ENCODE measurements at places on chromosomes 12 and 14. TPM values are rescaled to one million over a fixed set of nuclear protein-coding genes. Genes with fewer than 3 reads are reported as not detected.
A peak's percentile ranks its signal among the peaks of the same experiment; 100 is the strongest.

DNA sequence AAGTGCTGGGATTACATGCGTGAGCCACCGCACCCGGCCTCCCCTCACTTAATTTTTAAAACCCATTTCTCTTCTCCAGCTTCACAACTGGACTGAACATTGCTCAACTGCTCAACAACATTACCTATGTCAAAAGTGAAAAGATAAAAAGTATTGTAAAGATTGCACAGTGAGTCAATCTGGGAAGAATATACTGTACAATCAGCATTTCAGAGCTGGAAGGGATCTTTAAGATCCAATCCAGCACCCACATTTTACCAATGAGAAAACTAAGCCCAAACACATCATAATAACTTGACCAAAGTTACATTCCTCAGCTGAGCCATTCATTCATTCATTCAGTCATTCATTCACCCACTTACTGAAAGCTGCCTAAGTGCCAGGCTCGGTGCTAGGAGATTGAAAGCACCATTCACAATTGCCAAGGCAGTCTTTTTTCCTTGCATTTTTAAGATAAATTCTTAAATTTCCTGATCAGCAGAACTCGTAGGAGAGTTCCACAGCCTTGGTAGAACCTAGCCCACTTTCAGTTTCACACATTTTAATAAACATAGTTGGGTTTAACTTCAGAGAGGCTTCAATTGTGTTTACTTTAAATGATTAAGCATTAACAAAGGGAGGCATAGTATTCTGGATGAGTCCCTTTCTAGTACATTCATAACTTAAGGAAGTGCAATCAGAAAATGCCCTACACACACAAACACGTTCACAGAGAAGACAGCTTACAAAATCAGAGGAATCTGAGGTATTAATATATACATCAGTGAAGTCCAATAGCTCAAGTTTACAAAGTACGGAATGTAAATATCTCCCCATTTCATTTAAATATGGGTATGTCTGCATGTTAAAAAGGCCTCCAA is 3.0 kb downstream of the GALNT4 start:
- no peak for DNase-seq

GRCh38 chr14:30558675-30559555 is at the start of gene G2E3:
Gene G2E3 (plus strand): TSS chr14:30559158. CDS start chr14:30581080, 21,922 bp downstream.
- peak; percentile 87 for DNase-seq

- DNase-seq: peak; percentile 51
Observed at GRCh38 chr12:124510301-124510970, 57.0 kb downstream of the NCOR2 start.

DNA sequence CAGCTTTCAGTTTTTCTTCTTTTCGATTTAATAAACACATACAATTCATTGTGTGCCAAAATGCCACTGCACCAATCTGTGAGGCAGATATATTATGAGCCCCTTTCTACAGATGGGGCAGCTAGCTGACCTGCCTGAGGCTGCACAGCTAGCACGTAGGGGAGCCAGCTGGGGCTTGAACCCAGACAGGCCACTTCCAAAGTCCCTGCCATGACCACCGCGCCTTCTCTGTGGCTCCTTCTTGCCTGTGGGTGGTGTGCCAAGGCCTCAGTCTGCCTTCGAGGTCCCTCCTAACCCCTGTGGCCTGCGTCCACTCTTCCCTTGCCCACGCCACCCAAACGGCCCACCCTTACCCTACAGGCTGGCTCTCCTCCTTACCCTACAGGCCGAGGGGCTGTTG is 16.2 kb downstream of the FAM222A start:
- DNase-seq: no peak

- no peak for DNase-seq
Observed at GRCh38 chr12:116454950-116455447, 104.2 kb upstream of the MAP1LC3B2 start.

DNA sequence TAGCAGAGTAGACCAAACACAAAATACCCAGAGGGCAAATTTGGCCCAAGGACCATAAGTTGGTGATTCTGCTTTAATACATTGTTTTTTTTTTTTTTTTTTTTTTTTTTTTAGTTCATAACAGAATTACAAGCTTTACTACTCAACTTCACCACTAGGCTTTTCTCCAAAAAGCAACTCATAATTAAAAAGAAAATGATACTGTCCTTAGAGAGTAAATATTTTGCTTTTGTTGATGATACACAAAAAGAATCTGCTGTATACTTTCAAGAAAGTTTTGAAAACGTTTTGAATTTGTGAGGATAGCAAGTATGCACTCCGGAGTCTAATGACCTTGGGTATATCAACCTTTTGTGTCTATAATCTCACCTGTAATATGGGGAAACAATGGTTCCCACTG is 68.9 kb upstream of the LMO3 start:
- DNase-seq: no peak

DNA sequence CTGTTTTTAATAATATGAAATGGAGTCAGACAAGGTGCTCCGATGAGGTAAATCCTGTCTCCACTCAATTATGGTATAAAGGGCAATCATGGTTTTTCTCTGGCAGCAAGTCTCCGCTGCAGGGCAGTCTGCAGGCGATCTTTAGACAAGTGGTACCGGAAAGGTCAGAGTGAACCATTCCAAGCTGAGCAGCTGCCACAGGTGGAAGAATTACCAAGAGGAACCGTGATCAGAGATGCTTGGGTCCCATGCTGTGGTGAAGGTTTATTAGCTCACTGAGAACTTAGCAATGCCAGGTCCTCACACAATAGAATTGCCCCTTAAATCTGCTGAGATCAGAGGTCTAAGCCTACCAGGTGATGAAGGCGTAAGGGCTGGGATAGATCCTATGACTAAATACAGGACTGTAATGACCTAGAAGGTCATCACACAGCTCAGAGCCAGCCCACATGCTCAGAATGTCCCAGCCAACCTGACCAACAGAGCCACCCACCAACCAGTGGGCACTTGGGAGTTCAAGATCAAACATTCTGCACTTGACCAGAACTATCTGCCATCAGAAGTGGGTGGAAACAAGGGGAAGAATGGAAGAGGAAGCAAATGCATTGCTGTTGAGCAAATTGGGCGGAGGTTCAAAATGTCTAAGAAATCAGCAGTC is 175.2 kb upstream of the BCL2L14 start:
- DNase-seq: no peak

GRCh38 chr12:7966563-7966962 is 30.6 kb upstream of the SLC2A3 start:
- DNase-seq: no peak

GRCh38 chr14:105442834-105443233 is 23.2 kb downstream of the MTA1 start:
- no peak for DNase-seq

- no peak for DNase-seq
Observed at GRCh38 chr12:92094751-92095161, 50.9 kb downstream of the BTG1 start.

DNA sequence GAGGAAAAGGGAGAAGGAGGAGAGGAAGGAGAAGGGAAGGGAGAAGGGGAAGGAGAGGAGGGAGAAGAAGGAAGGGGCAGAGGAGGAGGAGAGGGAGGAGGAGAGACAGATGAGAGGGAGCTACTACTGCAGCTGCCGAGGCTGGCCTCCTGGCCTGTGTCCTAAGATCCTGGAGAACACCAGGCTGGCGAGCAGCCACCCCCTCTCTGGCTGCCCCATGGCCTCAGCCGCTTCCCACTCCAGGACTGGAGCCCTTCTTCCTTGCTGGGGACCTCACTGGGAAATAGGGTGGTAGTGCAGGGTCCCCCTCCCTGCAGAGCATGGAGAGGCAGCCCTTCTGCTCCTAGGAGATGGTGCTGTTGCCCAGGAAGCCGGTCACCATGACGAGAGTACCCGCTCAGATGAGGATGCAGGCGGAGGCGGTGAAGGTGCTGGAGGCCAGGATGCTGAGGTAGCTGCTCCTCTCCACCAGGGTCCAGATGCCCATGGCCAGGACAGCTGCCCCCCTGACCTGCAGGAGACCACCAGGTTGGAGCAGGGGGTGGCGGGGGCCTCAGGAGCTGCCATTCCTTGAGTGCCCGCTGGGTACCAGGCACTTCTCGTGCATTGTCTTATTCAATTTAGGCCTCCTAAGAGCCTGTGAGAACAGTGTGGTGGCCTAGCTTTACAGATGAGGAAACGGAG is 167.9 kb upstream of the PRMT8 start:
- no peak for DNase-seq

DNA sequence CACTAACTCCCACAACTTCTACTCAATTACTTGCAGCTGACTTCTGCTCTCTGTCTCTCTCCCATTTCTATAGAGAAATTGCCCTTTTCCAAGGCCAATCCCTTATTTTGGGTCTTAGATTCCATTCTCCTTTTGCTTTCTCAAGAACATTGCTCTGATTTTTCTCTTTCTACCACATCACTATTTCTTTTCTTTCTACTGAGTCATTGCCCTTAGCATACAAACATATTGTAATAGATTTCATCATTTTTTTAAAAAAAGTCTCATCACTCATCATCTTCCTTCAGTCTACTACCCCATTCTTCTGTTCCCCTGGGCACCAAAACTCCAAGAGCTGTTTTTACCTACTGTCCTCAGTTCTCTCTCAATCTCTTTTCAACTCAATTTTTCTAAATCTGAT is 4.4 kb upstream of the KCNA1 start:
- no peak for DNase-seq

DNA sequence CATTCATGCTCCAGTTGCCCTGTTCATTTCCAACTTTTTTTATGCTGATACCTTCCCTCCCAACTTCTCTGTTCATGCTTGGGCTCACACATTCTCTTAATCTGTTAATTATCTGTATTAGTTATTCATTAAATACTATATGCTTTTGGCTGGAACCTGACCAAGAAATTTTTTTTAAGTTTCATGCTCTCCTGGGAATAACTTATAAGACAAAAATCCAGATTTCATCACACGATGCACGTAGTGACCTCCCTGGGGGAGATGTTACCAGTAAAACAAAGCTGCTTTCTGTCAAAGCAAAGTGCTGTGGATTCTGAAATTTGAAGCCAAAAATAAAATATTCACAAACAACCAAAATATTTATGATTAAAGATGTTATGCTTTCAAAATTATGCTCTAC is 215.0 kb upstream of the USP15 start:
- no peak for DNase-seq

GRCh38 chr12:75603475-75603874 is 92.1 kb upstream of the KRR1 start:
- no peak for DNase-seq

The PAPOLA gene
- 159 TPM for total RNA-seq

Data from left colon (tissue), 2 donors.